ENCODE measurements at places on chromosomes 5 and 9. TPM values are rescaled to one million over a fixed set of nuclear protein-coding genes. Genes with fewer than 3 reads are reported as not detected.

FBXL7 gene
- 68.8 TPM for total RNA-seq

HTR1A gene
- 0.13 TPM for total RNA-seq

CTNND2 gene
- 6.0 TPM for total RNA-seq

ELOVL7 gene
- total RNA-seq = 8.6 TPM

- no peak for DNase-seq
Observed at GRCh38 chr9:95515272-95516113, 1.3 kb downstream of the PTCH1 start.

GRCh38 chr9:84856181-84856632 is 186.7 kb downstream of the NTRK2 start:
- no peak for DNase-seq

DNA sequence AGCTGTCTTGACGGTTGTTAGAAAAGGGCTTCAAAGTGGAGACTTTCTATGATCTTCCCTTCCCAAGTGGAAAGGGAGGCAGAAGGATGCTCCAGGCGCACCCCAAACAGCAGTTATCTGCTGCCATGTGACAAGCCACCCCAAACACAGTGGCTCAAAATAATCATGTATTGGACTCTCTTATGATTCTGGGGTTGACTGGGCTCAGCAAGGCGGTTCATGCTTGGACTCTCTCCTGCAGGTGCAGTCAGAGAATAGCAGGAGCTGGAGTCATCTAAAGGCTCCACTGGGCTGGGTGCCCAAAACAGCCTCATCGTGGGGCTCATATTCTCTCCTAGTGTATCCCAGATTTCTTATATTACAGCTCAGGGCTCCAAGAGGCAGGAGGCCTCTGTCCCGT is 177.6 kb upstream of the IER5L start:
- no peak for DNase-seq

GRCh38 chr9:14616188-14616982 is 76.8 kb downstream of the ZDHHC21 start:
- no peak for DNase-seq

DNA sequence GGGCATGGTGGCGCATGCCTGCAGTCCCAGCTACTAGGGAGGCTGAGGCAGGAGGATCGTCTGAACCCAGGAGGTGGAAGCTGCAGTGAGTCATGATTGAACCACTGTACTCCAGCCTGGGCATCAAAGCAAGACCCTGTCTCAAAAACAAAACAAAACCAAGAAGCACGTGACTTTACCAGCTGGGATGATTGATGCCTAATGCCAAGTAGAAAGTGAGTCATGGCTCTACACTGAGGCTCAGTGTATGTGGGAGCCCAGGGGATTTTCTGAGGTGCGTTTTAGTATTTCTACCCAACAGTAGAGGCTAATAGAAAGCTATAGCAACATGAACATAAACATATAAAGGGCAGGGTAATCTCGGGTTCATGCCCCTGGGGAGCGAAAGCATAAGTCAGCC is 13.9 kb upstream of the BRD3OS start:
- DNase-seq = no peak

DNA sequence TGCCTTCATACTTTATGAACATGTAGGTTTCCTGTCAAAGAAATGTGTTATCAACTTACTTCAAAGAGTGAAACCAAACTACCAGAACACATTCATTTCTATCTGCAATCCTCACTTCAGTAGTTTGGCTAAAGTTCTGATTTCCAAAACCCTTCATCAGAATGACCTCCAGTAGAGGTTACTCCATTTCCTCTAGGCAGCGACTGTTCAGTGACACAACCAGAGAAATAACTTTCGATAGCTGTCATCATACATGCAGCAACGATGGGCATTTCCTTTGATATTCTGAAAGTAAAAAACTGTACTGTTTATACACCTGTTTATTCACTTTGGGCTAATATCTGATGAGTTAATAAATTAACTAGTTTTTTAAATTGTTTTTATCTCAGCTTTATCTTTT is 532.5 kb upstream of the IZUMO3 start:
- no peak for DNase-seq

DNA sequence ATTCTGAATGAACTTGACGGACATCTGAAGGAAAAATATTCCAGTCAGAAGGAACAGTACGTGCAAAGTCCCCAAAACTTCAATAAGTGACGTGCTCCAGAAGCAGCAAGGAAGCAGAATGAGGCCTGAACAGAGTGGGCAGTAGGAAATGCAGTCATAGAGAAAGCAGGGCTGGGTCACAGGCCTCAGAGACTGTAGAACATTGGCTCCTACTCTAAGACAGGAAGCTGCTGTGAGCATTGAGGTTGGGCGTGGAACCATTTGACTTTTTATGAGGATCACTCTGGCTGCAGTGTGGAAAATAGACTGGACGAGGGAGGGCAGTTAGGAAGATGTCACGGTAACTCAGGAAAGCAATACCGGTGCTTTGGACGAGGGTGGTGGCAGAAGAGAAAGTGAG is 64.0 kb downstream of the DOCK8 start:
- DNase-seq = no peak

DNA sequence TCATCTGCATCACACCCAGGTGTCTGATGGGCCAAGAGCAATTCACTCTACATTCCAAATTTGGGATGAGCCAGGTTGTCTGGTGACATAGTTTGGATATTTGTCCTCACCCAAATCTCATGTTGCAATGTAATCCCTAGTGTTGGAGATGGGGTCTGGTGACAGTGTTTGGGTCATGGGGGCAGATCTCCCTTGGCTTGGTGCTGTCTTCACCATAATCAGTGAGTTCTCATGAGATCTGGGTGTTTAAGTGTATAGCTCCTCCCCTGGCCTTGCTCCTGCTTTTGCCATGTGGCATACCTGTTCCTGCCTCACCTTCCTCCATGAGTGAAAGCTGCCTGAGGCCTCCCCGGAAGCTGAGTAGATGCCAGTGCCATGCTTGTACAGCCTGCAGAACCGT is 7.4 kb upstream of the SIL1 start:
- DNase-seq = no peak

DNA sequence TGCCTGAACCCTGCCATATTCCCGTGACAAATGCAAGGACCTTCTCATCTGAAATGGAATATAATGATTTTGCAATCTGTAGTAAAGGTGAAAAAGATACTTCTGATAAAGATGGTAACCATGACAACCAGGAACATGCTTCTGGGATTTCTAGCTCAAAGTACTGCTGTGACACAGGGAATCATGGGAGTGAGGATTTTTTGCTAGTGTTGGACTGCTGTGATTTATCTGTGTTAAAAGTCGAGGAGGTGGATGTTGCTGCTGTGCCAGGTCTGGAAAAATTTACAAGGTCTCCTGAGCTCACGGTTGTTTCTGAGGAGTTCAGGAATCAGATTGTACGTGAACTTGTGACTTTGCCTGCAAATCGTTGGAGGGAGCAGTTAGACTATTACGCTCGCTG is 33.5 kb downstream of the AOPEP start:
- DNase-seq = no peak

DNA sequence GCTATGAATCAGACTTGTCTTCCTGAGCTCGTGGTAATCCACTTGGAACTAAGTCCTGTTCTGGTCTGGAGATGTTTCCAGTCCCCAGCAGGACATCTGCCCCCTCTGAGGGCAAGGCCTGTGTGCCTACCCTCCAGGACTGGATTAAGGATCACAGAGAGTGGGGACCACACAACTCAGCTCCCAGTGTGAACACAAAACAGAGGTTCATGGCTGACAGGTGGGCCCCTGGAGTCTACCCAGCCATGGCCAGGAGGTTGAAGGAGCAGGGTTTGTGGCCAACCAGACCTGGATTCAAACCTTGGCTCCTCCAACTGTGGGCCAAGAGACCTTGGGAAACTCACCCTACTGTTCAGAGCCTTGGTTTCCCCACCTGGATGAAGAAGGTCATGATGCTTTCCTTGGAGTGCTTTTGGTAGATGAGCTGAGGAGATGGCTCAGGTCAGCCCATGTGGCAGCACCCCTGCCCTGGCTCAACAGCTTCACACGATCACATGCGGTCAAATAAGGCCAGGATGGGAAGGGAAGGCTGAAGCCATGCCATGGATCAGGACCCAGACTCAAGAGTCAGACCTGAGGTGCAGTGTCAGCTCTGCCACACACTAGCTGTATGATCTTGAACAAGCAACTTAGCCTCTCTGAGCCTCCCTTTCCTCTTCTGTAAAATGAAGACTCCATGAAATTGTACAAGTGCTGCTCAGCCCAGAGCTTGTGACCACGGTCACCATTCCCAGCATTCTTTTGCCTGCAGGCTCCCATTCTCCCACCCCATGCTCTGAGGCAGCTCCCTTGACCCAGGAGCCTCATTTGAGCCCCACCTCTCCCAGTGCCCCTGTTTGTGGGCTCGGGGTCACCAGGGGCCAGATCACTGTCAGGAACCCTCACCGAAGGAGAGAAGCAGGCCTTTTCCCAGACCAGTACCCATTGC is 27.3 kb upstream of the ANGPTL2 start:
- DNase-seq = no peak

- DNase-seq = no peak
Observed at GRCh38 chr5:43017428-43017815, 22.7 kb downstream of the ANXA2R start.

DNA sequence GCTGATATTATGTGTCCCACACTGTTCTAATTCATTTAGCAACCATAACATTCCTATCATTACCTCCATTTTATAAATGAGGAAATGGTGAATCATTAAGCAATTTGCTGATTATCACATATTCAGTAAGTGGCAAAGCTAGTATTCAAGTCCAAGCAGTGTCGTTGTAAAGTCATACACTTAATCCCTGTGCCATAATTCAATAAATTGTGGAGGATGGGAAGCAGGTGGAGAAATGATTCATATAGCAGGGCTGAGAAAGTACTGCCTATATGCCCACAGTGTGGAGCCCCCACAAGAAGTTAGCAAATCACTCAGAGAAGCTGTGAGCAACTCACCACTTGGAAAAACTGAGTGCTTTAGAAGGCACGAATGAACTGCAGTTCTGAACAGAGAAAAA is 691.0 kb downstream of the PTPRD start:
- DNase-seq = no peak

DNA sequence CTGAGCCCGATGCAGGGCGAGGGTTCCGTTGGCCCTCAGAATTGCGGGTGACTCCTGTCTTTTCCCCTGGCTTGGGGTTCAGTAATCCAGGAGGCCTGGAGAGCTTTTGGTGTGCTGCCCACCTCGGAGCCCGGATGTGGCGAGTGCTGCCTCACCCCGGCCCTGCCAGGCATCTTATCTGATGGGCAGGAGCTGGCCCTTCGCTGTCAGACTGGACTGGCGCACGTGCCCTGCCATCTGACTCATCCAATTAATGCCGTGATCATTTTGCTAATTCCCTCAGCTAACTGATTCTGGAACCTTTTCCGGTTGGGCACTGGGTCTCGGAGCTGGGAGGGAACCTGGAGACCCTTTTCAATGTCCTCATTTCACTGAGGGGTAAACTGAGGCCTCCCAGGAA is 34.6 kb downstream of the RXRA start:
- no peak for DNase-seq

All from mesothelial cell of epicardium (in vitro differentiated cells).